PC-9 (cell line): ENCODE measurements at places on chromosomes 16 and 17. TPM values are rescaled to one million over a fixed set of nuclear protein-coding genes. Genes with fewer than 3 reads are reported as not detected.

MYCBPAP gene
- 4.9 and 11.6 TPM in 2 replicates for total RNA-seq

CLDN9 gene
- total RNA-seq: 14.3 and 16.4 TPM in 2 replicates

KRTAP1-1 gene
- not detected in 2 replicates for total RNA-seq

- no peak for DNase-seq
Observed at GRCh38 chr17:79677646-79678045, 53.1 kb upstream of the ENPP7 start.

DNA sequence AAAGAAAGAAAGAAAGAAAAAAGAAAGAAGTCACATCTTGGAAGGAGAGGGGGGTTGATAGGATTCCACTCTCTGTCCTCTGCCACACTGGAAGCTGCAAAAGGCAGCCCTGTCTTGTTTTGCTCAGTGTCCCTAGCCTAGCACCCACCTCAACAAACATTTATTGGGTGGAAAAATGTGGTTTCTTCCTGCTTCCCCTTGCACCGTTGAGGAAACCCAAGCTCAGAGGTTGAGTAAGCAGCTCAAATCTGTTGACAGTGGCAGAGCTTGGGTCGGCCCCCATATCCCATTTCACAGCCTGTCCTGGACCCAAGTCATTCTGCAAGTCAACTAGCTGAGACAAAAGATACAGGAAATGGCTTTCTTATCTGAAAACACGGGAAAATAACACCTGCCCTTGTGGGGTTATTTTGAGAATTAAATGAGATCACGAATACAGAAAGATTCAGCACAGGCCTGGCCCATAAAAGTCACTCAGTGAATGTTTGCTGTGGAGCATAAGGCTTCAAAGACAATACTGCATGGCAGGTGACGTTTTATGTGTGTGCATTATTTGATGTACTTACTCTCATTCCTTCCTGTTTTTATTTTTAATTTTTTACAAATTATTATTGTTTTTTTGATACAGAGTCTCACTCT is 63.6 kb downstream of the SCNN1B start:
- DNase-seq: peak; percentile 49
